Ovary (tissue), 10 donors: ENCODE measurements at places on chromosomes 16 and 17. TPM values are rescaled to one million over a fixed set of nuclear protein-coding genes. Genes with fewer than 3 reads are reported as not detected.

- no peaks in the 10 kb centered on the region for H3K27me3 ChIP-seq
- H3K4me1 ChIP-seq = peaks cover 2% of the 10 kb centered on the region
- no peaks in the 10 kb centered on the region for H3K36me3 ChIP-seq
- no peak overlapping the region for H3K27ac ChIP-seq
- DNase-seq = no peak
- H3K4me3 ChIP-seq = no peak overlapping the region
These were observed 97.8 kb downstream of the DNAH17 start for GRCh38 chr17:78479369-78479768.

DNA sequence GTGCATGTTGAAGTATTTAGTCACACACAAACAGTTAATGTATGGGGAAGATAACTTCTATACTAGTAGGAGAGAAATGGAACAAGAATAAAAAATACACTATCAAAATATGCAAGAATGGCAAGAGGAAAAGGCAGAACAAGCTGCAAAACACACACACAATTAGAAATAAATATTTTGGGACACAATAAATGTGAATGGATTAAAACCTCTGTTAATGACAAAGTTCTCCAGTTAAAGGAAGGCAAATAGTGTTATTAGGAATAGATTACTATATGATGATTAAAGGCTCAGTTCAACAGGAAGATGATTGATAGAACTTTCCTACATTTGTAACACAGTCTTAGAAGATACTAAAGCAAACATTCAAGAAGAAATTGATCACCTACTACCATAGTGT lies 106.3 kb upstream of the ZNF750 start:
- DNase-seq = no peak
- H3K27ac ChIP-seq = no peak overlapping the region
- H3K27me3 ChIP-seq = no peaks in the 10 kb centered on the region
- no peaks in the 10 kb centered on the region for H3K4me1 ChIP-seq
- no peak overlapping the region for H3K4me3 ChIP-seq

The CLDN6 gene
- not detected for total RNA-seq

The CCDC40 gene
- 5.7 TPM for total RNA-seq

The CAMTA2 gene
- 18.6 TPM for total RNA-seq

DNA sequence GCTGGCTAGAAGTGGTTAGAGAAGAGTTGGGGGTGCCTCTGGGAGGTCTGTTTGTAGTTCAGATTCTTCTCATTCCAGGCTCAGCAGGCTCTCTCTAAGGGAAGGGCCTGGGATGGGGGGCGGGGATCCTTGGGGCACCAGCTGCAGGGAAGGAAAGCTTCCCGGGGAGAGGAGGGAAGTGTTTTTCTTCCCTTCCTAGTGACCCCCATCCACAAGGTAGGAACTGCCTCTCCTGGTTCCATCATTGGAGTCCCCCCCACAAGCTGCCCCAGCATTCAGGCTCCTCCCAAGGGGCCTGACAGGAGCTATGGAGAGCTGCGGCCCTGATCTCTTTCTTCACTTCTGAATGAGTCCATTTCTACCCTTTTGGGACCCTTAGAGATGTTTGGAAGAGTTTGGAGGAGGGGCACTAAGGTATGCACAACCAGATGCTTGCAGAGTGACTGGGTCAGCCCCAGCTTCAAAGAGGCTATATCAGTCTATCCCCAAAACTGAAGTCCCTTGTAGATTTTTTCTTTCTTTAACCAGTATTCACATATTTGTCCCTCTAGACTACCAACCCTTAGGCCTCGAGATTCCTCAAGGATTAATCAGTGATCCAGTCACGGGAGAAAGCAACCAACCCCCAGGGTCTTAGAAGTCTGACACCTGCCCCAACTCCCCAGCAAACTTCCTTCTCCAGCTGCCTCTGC lies 13.9 kb upstream of the FZD2 start:
- no peak for DNase-seq
- no peaks in the 10 kb centered on the region for H3K4me1 ChIP-seq
- H3K27me3 ChIP-seq = no peaks in the 10 kb centered on the region
- no peak overlapping the region for H3K27ac ChIP-seq
- no peaks in the 10 kb centered on the region for H3K36me3 ChIP-seq
